ENCODE measurements at places on chromosomes 4 and X.

- no peak for DNase-seq
Measured at GRCh38 chr4:108135549-108136209, 33.1 kb downstream of the LEF1 start.

GRCh38 chr4:168491563-168491962 is 5.3 kb upstream of the PALLD start:
- DNase-seq, result no peak

DNA sequence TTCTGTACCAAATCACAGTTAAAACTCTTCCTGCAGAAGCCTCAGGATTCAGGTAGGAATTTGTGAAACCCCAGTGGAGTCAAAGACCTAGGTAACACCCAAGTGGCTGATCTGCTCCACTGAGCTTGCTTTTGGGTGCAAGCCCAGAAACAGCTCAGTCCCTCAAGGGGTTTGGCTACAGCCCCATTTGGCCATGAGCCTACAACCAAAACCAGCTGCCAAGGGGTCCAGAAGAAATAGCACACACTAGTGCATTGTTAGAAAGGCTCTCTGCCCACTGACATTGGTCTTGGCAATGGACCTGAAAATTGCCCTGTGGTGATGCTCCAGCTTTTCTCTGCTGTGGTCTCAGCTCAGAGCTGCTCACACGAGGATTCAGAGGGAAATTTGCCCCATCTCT is 577.4 kb upstream of the INTU start:
- DNase-seq, result no peak

GRCh38 chr4:4334798-4335520 is 44.9 kb downstream of the ZBTB49 start:
- DNase-seq, result peak; percentile 75

DNA sequence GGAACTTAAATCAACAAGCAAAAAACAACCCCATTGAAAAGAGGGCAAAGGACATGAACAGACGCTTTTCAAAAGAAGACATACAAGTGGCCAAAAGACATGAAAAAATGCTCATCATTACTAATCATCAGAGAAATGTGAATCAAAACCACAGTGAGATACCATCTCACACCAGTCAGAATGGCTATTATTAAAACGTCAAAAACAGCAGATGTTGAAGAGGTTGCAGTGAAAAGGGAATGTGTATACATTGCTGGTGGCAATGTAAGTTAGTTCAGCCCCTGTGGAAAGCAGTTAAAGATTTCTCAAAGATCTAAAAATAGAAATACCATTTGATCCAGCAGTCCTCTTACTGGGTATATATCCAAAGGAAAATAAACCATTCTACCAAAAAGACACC is 22.6 kb downstream of the RTL9 start:
- DNase-seq, result no peak

- peak; percentile 52 for DNase-seq
Measured at GRCh38 chrX:153460826-153461225, 9.6 kb downstream of the HAUS7 start.

GRCh38 chrX:54807524-54808108 is at the start of gene MAGED2:
Gene MAGED2 (plus strand): TSS chrX:54807745. CDS start chrX:54809332, 1,587 bp downstream.
- peak; percentile 22 for DNase-seq

DNA sequence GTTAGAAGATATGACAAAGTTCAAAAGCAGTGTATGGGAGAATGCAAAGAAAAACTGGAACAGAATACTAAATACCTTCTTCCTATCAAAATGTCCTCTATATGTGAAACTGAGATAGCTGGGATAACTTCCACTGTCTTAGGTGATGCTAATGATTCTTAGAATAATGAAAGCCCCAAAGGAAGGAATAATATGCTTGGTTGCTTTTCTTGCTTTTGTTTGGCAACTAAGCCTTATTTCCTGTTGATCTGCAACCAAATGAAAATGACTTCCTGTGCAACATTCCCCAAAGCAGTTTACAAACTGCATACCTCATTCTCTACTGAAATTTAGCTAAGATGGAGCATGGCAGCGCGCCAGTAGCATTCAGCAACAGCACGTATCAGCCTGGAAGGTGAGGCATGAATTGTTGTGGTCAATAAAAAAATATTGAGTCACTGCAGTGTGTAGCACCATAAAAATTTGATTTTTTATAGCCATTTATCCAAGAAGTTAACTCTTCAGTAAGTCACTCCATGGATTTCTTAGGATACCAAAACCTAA is 18.7 kb downstream of the NDNF start:
- DNase-seq, result no peak

DNA sequence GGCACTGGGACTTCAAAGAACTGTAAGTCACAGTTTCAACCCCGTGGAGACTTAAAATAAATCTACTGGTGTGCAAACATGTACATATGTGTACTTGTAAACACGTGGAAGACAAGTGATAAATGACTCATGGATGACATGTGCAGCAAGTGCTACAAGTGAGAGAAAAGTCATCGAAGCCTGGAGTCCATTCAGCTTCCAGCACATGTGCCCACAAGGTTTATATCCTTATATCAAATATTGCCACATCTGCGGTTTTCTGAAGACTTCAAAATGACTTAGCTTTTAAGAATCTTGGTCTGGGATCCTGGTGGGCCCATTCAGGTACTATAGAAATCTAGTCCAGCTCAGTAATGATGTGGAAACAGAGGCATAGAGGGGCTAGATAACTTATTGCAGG is 33.0 kb upstream of the TTC29 start:
- no peak for DNase-seq

GRCh38 chr4:34046580-34046979 is 2197.7 kb downstream of the ARAP2 start:
- DNase-seq, result no peak

Data from stimulated activated CD4-positive, alpha-beta T cell treated with anti-CD3 and anti-CD28 coated beads, Interleukin-2, amount 100 ng/mL, for 24 hours (primary cell).